ENCODE measurements at places on chromosomes 4 and X.

GRCh38 chr4:175469514-175469913 is 342.6 kb downstream of the GPM6A start:
- DNase-seq: no peak

DNA sequence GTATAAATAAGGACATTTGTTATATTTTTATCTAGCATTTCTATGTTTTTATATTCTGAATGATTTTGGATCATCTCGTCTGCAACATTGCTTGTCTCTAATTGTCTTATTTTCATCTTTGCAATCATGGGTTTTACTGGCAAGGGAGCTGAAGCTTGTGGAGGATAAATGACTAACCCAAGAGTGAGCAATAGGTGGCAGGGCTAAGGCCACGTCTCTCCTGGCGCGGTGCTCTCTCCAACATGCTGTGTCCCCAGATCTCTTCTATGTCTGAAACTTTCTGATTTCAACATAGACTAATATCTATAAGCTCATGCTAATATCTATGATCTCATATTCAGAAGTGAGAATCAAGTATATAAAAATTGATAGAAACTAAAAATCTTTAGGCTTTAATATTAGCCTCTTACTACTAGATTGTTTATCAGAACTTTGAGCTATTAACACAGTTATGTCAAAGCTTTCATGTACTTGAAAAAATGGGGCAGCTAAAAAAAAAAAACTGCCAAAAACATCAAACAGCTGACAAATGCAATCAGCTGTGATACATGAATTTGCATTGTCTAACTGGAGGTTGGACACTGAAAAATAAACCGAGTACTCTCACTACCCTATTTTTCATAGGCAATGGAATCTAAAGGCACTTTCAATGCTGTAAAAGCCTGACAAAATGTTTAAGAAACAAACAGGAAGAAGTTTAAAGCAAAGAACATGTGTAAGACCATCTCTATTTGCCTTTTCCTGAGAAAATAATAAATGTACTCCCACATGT is 169.2 kb downstream of the TMA16 start:
- DNase-seq: no peak

- no peak for DNase-seq
Measured at GRCh38 chr4:127775843-127776242, 6.3 kb upstream of the HSPA4L start.

- no peak for DNase-seq
Measured at GRCh38 chrX:12390301-12390700, 252.0 kb downstream of the FRMPD4 start.

- DNase-seq: no peak
Measured at GRCh38 chrX:18389966-18390365, 35.4 kb upstream of the CDKL5 start.

GRCh38 chrX:69229436-69229835 is 64.2 kb upstream of the PJA1 start:
- no peak for DNase-seq

DNA sequence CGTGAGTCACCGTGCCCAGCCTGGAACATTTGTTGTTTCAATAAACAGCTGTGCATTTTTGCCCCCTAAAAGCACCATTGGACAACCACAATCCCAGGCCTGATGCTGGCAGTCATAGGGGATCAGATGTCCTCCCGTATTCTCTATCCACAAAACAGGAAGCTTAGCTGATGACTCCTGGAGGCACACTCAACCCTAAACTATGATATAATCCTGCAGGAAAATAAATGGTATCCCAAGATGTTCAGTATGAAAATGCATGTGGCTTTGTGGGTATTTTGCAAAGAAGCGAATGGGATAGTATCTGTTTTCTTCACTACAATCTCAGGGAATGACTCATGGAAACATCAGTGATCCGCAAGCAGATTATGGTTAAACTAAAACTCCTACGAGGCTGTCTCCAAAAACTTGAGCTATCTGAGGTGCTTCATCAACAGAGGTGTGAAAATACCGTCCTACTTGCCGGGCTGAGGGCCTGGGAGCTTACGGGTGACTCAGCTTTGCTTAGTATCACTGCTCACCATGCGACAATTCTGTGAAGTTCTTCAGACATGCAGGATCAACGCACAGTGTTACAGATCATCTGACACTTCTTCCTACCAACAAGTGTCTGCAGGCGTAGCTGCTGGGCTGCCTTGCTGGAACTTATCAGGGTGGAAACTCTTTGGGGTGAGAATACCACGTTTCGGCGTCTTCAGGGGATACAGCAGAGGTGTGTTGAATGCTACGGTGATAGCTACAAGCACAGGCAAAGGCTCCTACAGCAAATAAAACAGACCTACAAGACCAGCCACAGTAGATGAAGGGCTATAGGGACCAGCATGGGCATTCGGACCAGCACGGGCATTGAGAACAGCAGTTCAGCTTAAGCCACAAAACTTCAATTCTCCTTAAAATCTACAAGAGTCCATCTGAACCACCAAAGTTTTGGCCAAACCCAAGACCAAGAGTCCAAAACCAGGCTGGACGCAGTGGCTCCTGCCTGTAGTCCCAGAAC is 148.5 kb downstream of the DHRSX start:
- no peak for DNase-seq
